ENCODE measurements at places on chromosomes 2 and 18. TPM values are rescaled to one million over a fixed set of nuclear protein-coding genes. Genes with fewer than 3 reads are reported as not detected.
A peak's percentile ranks its signal among the peaks of the same experiment; 100 is the strongest.

- DNase-seq = peak; percentile 13
These were observed 115.2 kb downstream of the FAM210A start for GRCh38 chr18:13611142-13611600.

GRCh38 chr2:162211732-162212131, 31.5 kb downstream of the FAP start:
- DNase-seq = no peak

GRCh38 chr2:42787424-42787787, 5.0 kb downstream of the HAAO start:
- DNase-seq = no peak

- peak; percentile 61 for DNase-seq
These were observed 162.6 kb downstream of the FMNL2 start for GRCh38 chr2:152497481-152498052.

- no peak for DNase-seq
These were observed 249.9 kb downstream of the DYSF start for GRCh38 chr2:71702971-71703898.

- peak; percentile 49 for DNase-seq
These were observed 173.0 kb downstream of the CTIF start for GRCh38 chr18:48711651-48712486.

DNA sequence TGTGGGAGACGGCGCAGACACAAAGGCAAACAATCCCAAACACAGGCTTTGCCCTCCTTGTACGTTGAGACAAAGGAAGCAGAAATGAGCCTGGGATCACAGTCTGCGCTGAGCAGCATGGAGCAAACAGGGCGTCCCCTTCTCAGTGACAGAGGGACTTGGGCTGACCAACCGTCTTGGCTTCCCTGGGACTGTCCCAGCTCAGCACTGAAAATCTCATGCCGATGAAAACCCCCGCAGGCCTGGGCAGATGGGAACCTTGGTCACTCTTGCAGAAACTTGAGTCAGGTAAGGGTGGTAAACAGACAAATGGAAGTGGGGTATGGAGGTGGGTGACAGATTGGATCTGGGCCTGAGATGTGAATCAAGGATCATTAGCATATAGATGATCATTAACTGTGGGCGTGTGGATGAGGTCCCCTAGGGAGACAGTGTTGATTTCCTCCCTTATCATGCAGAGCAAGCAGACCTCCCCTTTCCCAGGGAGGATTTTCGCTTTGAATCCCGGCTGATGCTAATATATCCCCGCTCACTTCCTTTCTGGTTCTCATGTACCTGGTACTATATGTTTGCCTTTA, 19.1 kb upstream of the SH3BP4 start:
- no peak for DNase-seq

DNA sequence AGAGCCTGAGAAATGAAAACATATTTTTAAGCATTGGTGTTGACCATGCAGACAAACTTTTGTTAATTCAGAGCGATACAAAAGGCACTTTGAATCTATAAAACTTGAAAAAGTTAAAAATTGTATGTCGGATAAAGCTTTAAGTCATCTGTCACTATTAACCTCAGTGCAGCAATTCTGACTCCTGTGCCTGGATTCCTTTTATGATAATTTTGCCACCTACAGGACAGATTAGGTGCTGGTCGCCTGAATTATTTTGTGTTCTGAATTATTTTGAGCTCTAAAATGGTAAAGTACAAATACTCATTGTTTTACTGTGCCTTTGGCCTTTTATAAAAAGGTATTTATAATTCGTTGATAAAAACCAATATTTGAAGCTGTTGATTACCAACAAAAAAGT, 19.4 kb upstream of the RNF138 start:
- no peak for DNase-seq

DNA sequence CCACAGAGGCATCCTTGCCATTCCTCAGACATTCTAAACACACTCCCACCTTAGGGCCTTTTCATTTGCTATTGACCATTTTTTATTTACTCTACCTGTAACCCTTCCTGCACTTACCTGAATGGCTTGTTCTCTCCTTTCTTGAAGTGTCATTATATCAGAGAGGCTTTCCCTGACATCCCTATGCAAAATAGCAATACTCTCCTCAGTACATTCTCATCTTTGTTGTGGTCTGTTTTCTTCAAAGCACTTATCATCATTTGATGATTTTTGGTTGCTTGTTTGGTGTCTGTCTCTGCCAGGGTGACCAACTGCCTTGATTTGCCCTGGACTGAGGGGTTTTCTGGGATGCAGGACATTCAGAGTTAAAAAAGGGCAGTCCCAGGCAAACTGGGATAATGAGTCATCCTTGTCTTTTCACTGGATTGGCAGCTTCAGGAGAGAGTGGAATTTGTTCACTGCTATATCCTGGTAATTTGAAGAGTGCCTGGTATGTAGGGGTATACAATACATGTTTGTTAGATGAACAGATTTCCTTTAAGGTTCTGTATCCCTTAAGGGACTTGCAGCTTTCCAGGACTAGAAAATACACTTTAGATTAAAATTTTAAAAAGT, 102.4 kb downstream of the BABAM2 start:
- DNase-seq = peak; percentile 78

DNA sequence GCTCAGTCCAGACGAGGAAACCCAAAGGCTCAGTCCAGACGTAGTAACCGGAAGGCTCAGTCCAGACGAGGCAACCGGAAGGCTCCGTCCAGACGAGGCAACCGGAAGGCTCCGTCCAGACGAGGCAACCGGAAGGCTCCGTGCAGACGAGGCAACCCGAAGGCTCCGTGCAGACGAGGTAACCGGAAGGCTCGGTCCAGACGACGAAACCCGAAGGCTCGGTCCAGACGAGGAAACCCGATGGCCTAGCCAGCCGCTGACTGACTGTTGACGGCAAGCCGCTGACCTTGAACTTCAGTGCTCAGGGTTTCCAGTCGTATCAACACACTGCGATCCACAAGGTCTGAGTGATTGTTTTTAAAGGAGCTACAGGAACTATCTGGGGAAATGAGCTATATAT, 150.7 kb upstream of the TPO start:
- no peak for DNase-seq

- peak; percentile 99 for DNase-seq
These were observed 153.7 kb downstream of the TGIF1 start for GRCh38 chr18:3603421-3604234.

PTPN18 gene
- total RNA-seq = 9.7 TPM

UBE2F gene
- total RNA-seq = 44.6 TPM

NPAS2 gene
- total RNA-seq = 5.6 TPM

HAAO gene
- not detected for total RNA-seq

FAM98A gene
- 131 TPM for total RNA-seq

ERICH2 gene
- total RNA-seq = not detected

PSMA8 gene
- not detected for total RNA-seq

CCL20 gene
- not detected for total RNA-seq
